ENCODE measurements at places on chromosomes 1 and 21.

DNA sequence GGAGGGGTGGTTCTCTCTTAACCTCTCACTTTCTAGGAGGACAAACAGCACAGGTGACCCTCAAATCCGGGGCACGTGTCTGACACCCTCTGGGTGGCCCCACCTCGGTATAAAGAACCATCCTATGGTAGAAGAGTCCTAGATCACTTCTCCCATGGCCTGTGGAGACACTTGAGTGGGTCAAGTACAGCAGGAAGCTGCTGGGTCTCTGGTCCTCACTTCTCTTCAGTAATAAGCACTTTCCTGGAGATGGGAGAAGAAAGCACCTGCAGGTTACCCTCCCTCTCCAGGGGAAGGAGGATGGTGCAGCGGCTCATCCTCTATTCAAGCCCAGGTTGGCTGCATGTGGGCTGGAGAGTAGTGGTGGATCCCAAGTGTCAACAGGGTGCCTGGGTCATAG, 17.0 kb downstream of the S100A7 start:
- DNase-seq = no peak

- DNase-seq = no peak
Measured at GRCh38 chr1:47965816-47966215, 31.4 kb downstream of the TRABD2B start.

DNA sequence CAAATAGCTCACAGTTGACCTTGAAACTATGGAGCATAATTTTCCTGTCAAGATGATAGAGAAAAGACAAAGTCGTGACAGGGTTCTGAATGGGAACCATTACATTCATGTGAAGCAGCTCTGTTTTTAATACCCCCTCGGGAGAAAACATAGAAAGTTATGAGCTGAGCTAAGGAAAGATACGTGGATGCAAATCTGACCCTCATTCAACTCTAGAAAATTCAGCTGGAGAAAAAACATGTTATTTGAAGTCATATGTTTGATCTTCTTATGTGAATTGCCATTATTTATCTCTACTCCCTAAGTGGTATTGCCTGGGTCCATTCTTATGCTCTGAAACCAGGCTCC, 48.0 kb upstream of the LRRC52 start:
- no peak for DNase-seq

- DNase-seq = no peak
Measured at GRCh38 chr1:197914510-197914909, 2.7 kb upstream of the LHX9 start.

- DNase-seq = no peak
Measured at GRCh38 chr1:221993444-221993948, 251.6 kb upstream of the DUSP10 start.

Measured in stimulated activated CD4-positive, alpha-beta T cell treated with anti-CD3 and anti-CD28 coated beads, Interleukin-1b, Interleukin-23, amount 100 ng/mL, for 1 hour (primary cell).